ENCODE measurements at places on chromosomes 2 and 18. TPM values are rescaled to one million over a fixed set of nuclear protein-coding genes. Genes with fewer than 3 reads are reported as not detected.

DNA sequence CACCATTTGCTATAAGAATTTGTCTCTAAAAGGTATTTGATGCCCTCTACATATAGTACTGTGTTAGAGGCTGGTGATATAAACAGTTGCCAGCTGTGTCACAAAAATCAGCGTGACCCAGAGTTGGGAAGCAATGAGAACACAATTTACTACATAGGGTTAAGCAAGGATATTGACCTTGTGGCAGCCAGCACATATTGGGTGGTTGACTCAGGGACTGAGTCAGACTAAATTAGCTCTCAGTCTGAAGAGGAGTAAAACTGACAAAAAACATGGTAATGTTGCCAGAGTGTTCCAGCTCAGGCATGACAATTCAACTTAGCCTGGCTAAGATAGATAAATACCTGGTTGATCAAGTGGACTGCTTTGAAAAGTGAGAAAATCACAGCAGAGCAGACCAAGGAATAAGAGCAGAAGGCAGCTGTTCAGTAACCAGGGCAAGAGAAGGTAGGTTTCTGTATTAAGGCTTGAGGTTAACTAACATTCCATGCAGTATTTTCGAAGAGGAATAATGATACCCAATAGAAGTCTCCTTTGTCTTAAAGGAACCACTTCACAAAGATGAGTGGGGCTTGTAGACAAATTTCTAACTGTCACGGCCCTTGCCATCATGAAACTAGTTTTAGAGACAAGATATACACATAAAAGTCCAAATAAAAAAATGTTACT is 108.2 kb upstream of the ERBB4 start:
- DNase-seq = no peak

Gene CFAP65
- not detected for total RNA-seq

Gene COLEC12
- total RNA-seq = 113 TPM

GRCh38 chr2:197059477-197059876 is 133.0 kb upstream of the PGAP1 start:
- no peak for DNase-seq

DNA sequence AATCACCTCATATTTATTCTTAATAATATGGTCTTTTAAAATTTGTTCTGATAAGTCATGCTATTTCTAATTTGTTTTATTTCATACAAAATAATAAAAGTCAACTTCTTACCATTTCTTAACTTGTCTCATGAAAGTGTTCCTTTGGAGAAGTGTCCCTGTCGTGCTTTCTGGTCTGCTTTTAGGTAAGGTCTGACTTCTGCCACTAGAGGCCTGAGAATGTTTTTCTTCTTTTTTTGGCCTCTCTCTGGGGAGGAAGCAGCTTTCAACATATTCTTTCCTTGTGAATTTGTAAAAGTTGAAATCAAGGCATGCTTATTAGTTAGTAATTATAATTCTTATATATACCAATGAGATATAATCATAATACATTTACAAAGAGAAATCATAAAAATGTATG is 39.4 kb downstream of the MAP2 start:
- DNase-seq = no peak

DNA sequence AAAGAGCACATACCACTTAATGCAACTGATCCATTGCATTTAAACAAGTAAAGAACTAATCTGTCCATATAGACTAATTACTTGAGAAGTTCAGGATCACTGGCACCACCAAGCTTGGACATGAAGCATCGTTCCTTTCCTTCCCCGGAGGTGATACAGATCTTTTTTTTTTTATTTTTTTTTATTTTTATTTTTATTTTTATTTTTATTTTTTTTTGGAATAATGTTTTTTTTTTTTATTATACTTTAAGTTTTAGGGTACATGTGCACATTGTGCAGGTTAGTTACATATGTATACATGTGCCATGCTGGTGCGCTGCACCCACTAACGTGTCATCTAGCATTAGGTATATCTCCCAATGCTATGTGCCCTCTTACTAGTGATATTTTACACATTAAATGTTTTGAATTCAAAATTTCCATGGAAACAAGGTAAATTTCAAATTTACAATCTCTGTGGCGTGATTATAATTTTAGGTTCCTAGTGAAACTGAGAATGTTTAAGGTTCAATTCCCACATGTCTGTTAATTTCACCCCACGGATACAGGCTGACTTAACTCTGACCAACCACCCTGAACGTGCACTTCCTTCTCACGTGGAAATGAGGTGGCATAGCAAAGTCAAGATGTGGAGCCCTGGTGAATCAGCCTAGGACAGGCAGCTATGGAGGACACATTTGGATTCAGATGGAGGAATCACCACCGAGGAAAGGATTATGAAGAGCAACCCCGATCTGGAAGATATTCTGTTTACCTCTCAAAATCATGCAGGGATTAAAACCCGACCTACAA is 101.6 kb upstream of the THOC1 start:
- no peak for DNase-seq

DNA sequence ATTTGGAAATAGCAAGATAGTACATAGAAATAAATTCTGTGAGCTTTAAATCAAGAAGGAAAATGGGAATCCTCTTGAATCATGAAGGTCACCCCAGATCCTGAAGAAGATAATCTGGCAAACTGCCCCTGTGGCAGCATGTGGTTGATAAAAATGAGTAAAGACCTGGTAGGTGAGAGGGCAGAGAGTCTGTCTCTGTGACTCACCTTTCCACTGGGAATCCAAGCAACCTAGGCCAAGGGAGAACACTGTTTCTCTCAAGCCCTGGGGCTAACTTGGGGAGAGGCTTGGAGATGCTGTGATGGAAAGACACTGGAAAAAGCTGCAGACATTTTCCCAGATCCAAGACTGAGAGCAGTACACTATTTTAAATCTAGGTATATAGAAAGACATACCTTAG is 185.8 kb upstream of the CNTNAP5 start:
- DNase-seq = no peak
